ENCODE measurements at places on chromosomes 2 and 18.

GRCh38 chr18:62452280-62452831 is 70.5 kb upstream of the ZCCHC2 start:
- no peak for DNase-seq

GRCh38 chr2:69253611-69254301 is 133.3 kb downstream of the GFPT1 start:
- no peak for DNase-seq

DNA sequence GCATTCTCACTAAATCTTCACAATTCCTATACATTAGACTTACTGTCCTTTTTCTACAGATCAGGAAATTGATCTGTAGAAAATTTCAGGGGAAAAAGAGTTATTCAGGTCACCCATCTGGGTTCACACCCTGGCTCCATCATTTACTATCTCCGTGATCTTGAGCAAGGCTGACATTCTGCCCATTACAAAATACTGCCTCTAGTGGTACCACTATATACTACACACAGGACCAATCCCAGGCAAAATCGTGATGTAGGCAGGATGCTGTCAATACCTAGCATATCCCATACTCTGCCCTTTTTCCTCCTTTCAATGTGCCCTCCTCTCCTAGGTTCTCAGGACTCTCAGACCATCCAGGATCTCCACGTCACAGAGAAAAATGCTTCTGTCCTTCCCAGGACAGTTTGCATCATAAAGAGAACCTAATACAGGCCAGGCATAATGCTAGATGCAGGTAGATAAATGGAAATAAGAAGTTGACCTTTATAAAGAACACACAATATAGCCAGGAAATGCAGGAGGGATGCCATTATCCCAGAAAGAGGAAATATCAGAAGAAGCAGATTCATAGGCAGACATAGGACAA is 101.9 kb downstream of the CDH20 start:
- no peak for DNase-seq

DNA sequence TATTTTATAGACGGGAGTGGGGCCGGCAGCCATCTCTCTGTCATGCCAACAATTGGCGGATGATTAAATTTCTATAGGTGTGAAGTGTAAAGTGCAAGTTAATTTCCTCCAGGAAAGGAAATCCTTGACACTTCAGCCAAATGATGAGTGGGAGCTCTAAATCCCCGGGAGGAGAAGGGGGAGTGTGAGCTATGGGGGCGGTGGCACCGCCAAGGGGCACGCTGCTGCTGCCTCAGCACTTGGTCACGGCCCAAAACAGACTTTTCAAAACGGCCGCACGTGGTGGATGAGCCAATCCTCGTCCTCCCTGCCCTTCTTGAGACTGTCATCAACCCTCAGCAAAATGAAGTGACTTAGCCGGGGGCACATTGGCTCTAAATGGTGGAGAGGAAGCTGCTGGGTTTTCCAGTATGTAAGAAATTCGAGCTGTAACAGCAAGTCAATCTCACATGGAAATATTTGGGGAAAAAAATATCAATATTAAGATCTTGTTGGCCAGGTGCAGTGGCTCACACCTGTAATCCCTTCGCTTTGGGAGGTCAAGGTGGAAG is 200.8 kb downstream of the TFCP2L1 start:
- DNase-seq = no peak

- no peak for DNase-seq
Measured at GRCh38 chr18:28041366-28041765, 135.6 kb downstream of the CDH2 start.

DNA sequence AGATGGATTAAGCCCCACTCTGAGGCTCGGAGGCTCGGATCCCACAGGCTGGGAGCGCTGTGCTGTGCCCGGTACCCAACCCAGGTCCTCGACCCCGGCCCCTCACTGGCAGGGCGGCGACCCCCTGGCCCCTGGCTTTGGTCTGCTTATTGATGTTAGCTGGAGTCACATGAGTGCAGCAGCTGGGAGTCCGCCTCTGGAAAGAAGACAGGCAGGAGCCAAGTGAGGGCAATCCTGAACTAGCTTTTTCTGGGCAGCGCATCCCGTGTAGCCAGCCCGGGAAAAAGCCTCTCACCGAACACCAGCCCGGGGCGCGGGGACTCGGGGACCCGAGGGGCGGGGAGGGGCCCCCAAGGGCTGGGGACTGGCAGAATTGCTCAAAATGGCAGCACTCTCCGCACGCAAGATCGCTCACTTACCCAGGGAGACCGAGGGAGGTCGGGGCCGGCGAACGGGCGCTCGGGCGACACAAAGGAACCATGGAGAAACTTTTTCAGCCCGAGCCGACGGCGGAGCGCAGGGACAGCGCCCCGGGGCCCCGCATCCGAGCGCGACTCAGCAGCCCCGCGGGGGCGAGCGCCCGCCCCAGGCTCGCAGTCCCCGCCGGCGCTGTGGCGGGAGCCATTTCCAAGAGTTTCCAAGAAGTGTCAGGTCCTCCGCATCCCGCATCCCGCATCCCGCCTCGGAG is 567 bp downstream of the TMEM200C start:
- DNase-seq = no peak

GRCh38 chr2:69559442-69560146 is 83.9 kb downstream of the AAK1 start:
- no peak for DNase-seq

Measured in ureter (tissue), 1 donor.